ENCODE measurements at places on chromosomes 1 and 21. TPM values are rescaled to one million over a fixed set of nuclear protein-coding genes. Genes with fewer than 3 reads are reported as not detected.

GRCh38 chr1:208538587-208538986, 294.4 kb upstream of the PLXNA2 start:
- no peaks in the 10 kb centered on the region for H3K4me1 ChIP-seq
- H3K4me3 ChIP-seq, result no peak overlapping the region
- no peak for DNase-seq
- H3K27ac ChIP-seq, result no peak overlapping the region
- peaks cover 5% of the 10 kb centered on the region for H3K27me3 ChIP-seq
- no peaks in the 10 kb centered on the region for H3K36me3 ChIP-seq

- DNase-seq, result no peak
- no peaks in the 10 kb centered on the region for H3K27me3 ChIP-seq
- H3K4me1 ChIP-seq, result peaks cover 5% of the 10 kb centered on the region
- H3K4me3 ChIP-seq, result no peak overlapping the region
Measured at GRCh38 chr1:9815150-9815549, 8.6 kb downstream of the CLSTN1 start.

DNA sequence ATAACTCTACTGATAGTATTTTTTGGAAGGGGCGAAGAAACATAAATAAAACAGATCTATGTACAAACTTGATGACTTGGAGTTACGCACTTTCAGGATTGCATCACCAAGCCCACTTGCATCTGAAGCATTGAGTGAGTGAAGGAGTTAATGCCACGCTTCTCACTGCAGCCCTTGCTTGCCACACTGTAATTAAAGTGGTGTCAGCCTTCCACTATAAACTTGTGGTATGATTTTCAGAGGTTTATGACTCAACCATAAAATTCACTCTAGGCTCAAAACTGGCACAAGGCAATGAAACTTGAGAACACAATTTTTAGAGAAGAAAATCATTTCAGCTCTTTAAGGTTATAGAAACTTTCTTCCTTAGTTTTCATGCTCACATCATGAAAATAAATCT, 93.9 kb upstream of the PRMT6 start:
- H3K36me3 ChIP-seq, result no peaks in the 10 kb centered on the region
- no peak for DNase-seq
- H3K4me3 ChIP-seq, result no peak overlapping the region
- H3K27me3 ChIP-seq, result no peaks in the 10 kb centered on the region
- H3K4me1 ChIP-seq, result no peaks in the 10 kb centered on the region
- no peak overlapping the region for H3K27ac ChIP-seq

DNA sequence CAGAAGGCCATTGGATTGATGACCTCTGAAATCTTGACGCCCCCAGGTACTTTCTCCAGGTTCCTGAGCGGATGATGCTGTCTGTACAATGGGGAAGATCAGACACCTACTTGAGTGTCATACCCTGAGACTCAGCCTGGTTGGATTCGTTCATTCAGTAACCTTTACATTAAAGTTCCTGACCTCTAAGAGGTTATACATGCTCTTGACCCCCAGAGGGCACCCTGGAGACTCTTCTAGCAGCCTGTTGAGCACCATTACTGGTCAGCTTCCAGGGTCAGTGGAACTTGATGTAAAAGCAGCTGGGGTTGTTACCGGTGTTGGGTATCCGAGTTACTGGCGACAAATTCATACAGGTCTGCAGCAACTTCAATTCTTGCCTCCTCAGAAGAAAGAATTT, 114.3 kb upstream of the ZNF678 start:
- H3K4me1 ChIP-seq, result peaks cover 2% of the 10 kb centered on the region
- no peaks in the 10 kb centered on the region for H3K36me3 ChIP-seq
- H3K27me3 ChIP-seq, result peaks cover 31% of the 10 kb centered on the region
- H3K27ac ChIP-seq, result no peak overlapping the region

GRCh38 chr1:65526049-65526556, 105.6 kb downstream of the LEPR start:
- DNase-seq, result no peak
- peaks cover 37% of the 10 kb centered on the region for H3K27me3 ChIP-seq
- H3K4me1 ChIP-seq, result peaks cover 7% of the 10 kb centered on the region

- peak overlapping the region; percentile 13 for H3K27ac ChIP-seq
- peaks cover 57% of the 10 kb centered on the region for H3K4me1 ChIP-seq
- H3K27me3 ChIP-seq, result no peaks in the 10 kb centered on the region
- no peak for DNase-seq
- no peak overlapping the region for H3K4me3 ChIP-seq
Measured at GRCh38 chr21:37475186-37475868, 108.8 kb downstream of the DYRK1A start.

DNA sequence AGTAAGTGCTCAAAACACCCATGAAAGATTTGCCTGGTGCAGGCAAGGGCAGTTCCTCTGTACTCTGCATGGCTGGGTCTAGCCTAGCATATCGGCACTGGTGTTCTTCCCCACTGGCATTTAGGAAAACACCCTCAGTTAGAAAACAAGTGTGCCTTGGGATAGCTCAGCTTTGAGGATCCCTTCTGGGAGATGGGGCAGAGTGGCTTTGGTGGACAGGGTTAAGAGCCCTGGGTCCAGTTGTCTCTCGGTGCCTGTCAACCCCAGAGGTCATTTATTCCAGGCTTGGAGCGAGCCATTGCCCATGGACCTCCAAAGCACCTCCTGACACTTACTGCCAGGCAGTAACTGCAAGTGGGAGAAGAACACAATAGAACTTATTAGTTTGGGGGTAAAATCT, 80.8 kb upstream of the DIRAS3 start:
- no peak overlapping the region for H3K27ac ChIP-seq
- H3K4me3 ChIP-seq, result no peak overlapping the region
- H3K36me3 ChIP-seq, result no peaks in the 10 kb centered on the region
- no peaks in the 10 kb centered on the region for H3K4me1 ChIP-seq

DNA sequence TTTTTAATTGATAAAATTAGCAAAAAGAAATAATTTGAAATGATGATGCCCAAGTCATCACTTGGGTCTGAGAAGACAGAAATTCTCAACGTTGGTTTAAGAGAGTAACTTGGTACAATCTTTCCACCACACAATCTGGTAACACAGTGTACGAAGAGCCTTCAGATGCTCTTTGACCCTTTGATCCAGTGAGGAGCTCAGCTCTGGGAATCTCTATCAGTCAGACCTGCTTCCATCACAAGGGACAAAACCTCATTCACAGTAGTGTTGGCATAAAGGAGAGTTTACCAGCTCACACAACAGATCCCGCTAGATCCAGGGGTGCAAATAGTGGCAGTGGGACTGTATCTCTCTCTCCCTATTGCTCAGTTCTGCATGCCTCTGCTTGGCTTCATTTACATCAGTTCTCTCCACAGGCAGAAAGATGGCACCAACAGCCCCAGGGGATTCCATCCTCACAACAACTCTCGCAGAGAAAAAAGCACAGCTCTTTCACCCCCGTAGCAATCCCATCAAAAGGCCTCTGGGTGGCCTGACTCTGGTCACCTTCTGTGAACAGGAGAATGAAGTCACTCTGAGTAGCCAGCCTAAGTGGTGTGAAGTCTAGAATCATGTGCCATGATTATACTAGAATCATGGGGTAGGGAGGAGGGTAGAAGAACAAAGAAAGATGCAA, 119.7 kb downstream of the ZNF281 start:
- no peaks in the 10 kb centered on the region for H3K27me3 ChIP-seq
- no peaks in the 10 kb centered on the region for H3K36me3 ChIP-seq
- peak; percentile 8 for DNase-seq
- H3K27ac ChIP-seq, result no peak overlapping the region

DNA sequence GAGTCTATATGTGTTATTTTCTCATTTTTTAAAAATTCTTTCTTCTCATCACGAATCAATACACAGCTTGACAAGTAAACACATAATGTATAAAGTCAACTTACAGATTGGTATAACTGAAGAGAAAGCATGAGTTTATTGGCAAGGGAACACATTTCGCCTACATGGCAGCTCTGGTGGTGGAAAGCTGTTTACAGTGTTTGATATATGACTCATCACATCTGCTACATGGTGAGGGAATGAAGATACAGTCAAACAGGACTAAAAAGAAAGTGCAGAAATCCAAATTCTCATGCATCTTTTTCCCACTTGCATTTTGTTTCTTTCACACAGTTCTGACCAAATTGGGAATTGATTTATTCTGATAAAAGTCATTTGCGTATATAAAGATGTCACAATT, 122.2 kb upstream of the ADGRL4 start:
- DNase-seq, result no peak
- no peak overlapping the region for H3K4me3 ChIP-seq
- no peaks in the 10 kb centered on the region for H3K27me3 ChIP-seq
- no peak overlapping the region for H3K27ac ChIP-seq
- no peaks in the 10 kb centered on the region for H3K36me3 ChIP-seq

GRCh38 chr1:160767395-160768294, 28.3 kb upstream of the LY9 start:
- no peaks in the 10 kb centered on the region for H3K27me3 ChIP-seq
- H3K4me3 ChIP-seq, result peak overlapping the region; percentile 78
- H3K36me3 ChIP-seq, result peaks cover 7% of the 10 kb centered on the region

- peak overlapping the region; percentile 1 for H3K27ac ChIP-seq
- peaks cover 59% of the 10 kb centered on the region for H3K4me1 ChIP-seq
- H3K4me3 ChIP-seq, result no peak overlapping the region
- H3K36me3 ChIP-seq, result peaks cover 12% of the 10 kb centered on the region
- DNase-seq, result no peak
- no peaks in the 10 kb centered on the region for H3K27me3 ChIP-seq
Measured at GRCh38 chr1:27438621-27439061, 46.2 kb downstream of the GPR3 start.

GRCh38 chr1:76781447-76781846, 85.8 kb upstream of the ST6GALNAC5 start:
- no peaks in the 10 kb centered on the region for H3K4me1 ChIP-seq
- no peak overlapping the region for H3K4me3 ChIP-seq
- no peak for DNase-seq
- H3K27me3 ChIP-seq, result peaks cover 6% of the 10 kb centered on the region
- no peak overlapping the region for H3K27ac ChIP-seq

DNA sequence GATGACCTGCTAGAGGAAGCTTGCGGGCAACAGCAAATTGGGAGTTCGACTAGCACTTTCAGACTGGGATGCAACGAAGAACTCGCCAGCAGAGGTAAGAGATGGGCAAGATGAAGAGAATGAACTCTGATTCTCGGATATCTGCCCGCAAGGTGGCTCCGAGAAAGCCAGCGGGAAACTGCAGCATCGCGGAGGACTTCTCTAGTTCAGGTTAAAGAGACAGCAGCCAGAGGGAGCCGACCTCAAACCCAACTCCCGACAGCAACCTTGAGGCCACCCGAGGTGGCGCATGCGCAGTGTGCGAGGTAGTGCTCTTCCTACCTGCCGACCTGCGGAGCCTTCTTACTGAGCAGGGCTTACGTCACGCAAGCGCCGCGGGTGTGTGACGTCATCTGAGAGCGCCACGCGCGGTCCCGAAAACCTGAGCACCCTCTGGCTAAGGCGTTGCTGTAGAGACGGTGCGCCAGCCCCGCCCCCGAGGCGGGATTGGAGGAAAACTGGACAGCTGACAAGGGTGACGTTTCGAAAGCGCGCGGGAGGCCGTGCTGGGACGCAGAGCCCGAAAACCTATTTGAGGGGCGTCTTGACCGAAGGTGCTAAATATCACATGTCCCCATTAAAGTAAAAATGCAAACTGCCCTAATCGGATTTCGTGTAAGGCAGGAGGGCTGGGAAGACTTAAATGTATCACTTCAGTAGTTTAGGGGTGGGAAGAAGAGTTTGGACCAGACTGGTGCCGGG, 110.5 kb upstream of the SLC25A33 start:
- H3K4me3 ChIP-seq, result peak overlapping the region; percentile 91
- H3K27me3 ChIP-seq, result peaks cover 8% of the 10 kb centered on the region
- H3K4me1 ChIP-seq, result peaks cover 45% of the 10 kb centered on the region

- H3K27ac ChIP-seq, result no peak overlapping the region
- H3K4me1 ChIP-seq, result peaks cover 72% of the 10 kb centered on the region
- peak overlapping the region; percentile 33 for H3K4me3 ChIP-seq
- DNase-seq, result no peak
Measured at GRCh38 chr1:116775116-116775752, 21.0 kb downstream of the CD2 start.

DNA sequence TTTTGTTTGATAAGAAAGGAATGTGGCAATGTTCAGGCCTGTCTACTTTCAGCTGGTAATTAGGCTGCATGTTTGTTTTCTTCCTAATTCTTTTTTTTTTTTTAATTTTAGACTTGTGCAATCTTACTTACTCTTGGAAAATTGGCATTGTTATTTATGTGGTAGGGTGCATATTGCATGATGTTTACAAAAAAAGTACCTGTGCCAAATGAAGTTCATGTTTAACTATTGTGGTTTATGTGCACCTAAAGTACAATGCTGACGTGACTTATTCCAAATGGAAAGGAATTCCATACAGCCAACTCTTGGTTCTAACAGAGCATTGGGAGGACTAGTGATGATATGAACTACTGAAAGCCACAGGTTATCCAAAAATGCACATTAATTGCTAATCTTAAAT, 51.0 kb downstream of the KCNK2 start:
- H3K36me3 ChIP-seq, result no peaks in the 10 kb centered on the region
- no peak overlapping the region for H3K27ac ChIP-seq
- no peak overlapping the region for H3K4me3 ChIP-seq
- DNase-seq, result no peak
- no peaks in the 10 kb centered on the region for H3K4me1 ChIP-seq
- H3K27me3 ChIP-seq, result no peaks in the 10 kb centered on the region

DNA sequence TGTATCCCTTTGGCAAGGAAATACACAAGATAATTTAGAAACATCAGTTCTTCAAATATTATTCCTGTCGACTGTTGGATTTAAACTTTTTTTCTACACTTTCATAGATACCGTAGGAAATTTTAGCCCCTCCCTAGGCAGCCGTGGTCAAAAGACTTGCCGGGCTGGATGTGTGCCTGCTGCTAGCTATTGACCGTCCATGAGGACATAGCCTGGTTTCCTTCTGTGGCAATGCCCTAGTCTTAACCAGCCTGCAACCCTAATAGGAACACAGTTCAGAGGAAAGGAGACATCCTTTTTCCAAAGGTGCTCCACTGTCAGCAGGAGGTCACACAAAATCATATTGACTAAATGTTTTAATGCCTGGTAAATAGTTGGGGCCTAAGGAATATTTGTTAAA, 20.4 kb upstream of the KIAA1614 start:
- H3K4me1 ChIP-seq, result peaks cover 2% of the 10 kb centered on the region
- DNase-seq, result no peak
- no peaks in the 10 kb centered on the region for H3K27me3 ChIP-seq

GRCh38 chr1:230913496-230913895, 45.2 kb upstream of the C1orf198 start:
- H3K36me3 ChIP-seq, result peaks cover 5% of the 10 kb centered on the region
- H3K4me1 ChIP-seq, result peaks cover 8% of the 10 kb centered on the region
- H3K4me3 ChIP-seq, result no peak overlapping the region
- DNase-seq, result no peak

- peaks cover 29% of the 10 kb centered on the region for H3K27me3 ChIP-seq
- H3K4me1 ChIP-seq, result no peaks in the 10 kb centered on the region
- H3K27ac ChIP-seq, result no peak overlapping the region
- no peak for DNase-seq
- no peak overlapping the region for H3K4me3 ChIP-seq
Measured at GRCh38 chr1:112209493-112209892, 186.5 kb upstream of the CTTNBP2NL start.

The SPRR2B gene
- total RNA-seq, result not detected

The CLDN17 gene
- not detected for total RNA-seq

The CYP4A22 gene
- not detected for total RNA-seq

The RIIAD1 gene
- not detected for total RNA-seq

The ADAMTS1 gene
- total RNA-seq, result not detected

The WDR4 gene
- 49.8 TPM for total RNA-seq

The TRIM46 gene
- total RNA-seq, result 5.8 TPM

The TSPAN1 gene
- not detected for total RNA-seq

The OR10T2 gene
- total RNA-seq, result not detected
